ENCODE measurements at places on chromosomes 11 and 22.
A peak's percentile ranks its signal among the peaks of the same experiment; 100 is the strongest.

- DNase-seq, result no peak
Observed at GRCh38 chr11:58039589-58039988, 8.8 kb downstream of the OR6Q1 start.

GRCh38 chr11:84871116-84871515 is 756.0 kb downstream of the DLG2 start:
- DNase-seq, result no peak

DNA sequence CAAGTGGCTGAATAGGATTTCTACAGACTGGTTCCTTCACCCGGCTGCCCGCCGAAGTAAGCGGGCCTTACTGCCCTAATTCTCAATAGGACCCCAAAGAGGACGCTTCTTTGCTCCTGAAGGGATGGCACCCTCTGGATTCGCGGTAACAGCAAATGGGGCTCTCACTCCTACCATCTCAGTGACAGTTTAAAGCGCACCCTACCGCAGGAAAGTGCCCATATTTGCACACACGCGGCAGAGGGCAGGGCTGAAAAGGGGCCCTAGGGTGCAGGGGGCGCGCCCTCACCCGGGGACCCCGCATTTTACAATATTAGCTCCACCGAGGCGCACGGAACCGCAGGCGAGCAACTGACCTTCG is 985 bp upstream of the UPB1 start:
- DNase-seq, result no peak

GRCh38 chr22:25748140-25748539 is 6.2 kb downstream of the MYO18B start:
- no peak for DNase-seq

GRCh38 chr11:112748713-112749543 is 212.3 kb upstream of the NCAM1 start:
- DNase-seq, result no peak

DNA sequence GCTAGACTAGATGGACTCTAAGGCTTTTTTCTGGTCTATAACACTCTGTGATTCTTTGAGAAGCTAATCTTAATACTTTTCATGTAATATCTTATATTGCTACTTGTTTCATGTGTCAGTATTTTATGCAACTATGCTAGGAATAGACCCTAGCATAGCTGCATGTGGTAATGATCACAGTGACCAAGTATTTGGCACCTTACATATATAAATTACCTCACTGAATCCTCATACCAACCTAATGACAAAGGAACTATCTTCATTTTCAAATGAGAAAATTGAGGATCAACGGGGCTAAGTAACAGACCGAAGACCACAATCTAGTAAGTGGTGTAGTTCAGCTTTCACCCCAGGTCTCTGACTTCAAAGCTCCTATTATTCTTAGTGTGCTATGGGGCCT is 327.3 kb upstream of the PITPNB start:
- DNase-seq, result no peak

DNA sequence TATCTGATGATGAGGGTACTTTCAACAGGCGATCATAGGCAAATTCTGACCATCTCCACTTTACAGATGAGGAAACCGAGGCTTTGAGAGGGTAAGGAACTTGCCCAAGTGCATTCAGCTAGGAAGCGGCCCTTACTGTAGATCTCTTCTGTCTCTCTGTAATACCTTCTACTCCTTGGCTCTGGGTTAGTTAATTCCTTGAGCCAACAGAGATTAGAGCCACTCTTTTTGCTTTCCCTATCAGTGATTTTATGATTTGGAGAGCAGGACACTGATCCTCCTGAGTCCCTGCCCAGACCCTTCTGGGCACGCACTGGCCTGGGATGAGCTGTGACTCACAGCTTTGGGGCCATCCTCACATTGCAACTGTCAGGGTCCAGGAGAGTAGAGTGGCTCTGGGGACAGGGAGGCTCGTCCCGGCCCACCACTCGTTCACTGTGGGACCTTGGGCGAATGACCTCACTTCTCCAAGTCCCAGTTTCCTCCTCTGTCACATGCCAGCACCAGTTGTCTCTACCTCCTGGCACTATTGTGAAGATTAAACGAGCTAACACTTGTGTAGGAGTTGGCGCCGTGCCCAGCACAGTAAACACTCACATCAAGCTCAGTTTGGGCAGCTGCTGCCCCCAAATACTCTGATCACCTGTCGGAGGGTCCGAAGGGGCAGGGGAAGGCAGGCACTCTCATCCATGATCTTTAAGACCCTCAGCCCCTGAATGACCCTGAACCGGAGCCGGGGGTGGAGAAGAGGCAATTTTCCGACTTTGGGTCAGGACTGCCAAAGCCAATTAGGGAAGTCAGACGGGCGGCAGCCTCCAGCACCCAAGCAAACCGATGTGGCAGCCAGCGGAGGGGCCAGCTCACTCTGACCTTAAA is 235.0 kb downstream of the MIAT start:
- DNase-seq, result no peak

DNA sequence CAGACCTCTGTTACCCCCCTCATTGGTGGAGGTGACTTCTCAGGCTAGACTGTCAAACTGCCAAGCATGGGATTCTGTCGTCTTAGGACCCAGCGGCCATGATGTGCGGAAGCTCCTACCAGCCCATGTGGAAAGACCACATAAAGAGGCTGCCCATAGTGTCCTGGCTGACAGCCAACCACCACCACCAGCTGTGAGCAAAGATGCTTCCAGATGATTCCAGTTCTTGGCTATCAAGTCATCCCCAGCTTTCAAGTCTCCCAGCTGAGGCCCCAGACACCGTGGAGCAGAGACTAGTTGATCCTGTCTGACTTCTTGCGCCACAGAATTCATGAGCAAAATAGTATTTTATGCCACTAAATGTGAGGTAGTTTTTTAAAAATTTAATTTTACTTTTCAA is 32.9 kb downstream of the SCUBE1 start:
- no peak for DNase-seq

DNA sequence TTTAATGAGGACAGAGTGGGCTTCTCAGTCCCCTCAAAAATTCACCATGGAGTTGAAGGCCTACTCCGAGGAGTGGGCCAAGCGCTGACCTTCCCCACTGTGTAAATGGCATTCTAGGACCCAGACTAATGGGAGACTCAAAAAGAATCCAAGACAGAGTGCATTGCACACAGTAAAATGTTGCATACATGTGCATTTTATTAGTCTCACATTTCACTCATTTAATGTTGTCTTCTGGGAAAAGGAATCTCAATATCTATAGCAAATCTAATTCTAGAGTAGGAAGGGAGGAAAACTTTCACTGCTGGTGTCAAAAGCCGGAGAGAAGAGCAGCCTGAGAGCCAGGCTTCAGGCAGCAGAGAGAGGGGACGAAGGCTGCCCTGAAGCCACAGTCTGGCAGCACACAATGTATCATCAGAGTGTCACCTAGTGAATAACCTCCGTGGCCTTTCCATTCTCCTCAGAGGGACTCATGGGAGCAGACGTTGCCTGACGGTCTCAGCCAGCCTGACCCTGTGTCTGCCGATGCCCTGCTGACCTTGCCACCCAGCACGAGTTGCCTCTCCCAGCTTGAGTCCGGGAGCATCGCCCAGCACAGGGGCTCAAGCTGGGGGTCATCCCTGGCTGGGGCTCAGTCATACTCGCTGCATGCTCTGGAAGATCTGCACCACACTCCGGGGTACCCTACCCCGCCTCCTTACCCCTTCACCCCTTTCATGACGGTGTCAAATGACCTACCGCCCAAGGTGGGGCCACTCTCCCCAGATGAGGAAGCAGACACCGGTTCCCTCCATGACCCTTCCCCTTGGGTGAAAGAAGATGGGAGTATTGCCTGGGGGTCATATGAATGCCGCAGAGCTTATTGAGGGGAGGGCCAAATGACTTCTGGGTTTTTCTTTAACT is 12.9 kb upstream of the POU2AF3 start:
- no peak for DNase-seq

DNA sequence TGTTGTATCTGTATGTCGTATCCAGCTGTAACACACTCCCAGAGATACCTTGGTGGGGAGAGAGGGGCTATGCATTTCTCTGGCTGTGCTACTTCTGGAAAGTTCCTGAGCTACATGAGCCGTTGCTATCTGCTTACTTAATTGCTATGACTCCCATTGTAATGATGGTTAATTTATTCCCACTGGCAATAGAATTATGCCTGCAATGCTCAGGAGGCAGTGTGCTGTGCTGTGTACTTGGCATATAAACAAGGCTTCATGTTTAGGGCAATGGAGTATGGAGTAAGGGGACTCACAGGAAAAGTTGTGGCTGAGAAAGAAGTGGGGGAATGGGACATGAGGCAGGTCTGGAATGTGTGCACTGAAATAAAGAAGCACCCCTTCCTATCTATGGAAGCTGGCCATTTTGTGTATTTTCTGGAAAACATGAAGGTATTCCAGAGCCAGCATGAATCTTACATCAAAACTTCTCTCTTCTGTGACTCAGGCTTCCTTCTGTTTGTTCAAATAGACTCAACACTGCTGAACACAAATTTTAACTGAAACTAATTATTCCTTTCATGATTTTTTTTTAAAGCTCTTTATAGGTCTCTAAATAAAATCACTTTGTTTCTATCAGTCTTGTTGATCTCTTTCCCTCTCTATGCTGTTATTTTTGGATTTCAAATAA is 40.6 kb downstream of the CD44 start:
- no peak for DNase-seq

GRCh38 chr11:84524422-84525051 is 1102.6 kb downstream of the DLG2 start:
- no peak for DNase-seq

DNA sequence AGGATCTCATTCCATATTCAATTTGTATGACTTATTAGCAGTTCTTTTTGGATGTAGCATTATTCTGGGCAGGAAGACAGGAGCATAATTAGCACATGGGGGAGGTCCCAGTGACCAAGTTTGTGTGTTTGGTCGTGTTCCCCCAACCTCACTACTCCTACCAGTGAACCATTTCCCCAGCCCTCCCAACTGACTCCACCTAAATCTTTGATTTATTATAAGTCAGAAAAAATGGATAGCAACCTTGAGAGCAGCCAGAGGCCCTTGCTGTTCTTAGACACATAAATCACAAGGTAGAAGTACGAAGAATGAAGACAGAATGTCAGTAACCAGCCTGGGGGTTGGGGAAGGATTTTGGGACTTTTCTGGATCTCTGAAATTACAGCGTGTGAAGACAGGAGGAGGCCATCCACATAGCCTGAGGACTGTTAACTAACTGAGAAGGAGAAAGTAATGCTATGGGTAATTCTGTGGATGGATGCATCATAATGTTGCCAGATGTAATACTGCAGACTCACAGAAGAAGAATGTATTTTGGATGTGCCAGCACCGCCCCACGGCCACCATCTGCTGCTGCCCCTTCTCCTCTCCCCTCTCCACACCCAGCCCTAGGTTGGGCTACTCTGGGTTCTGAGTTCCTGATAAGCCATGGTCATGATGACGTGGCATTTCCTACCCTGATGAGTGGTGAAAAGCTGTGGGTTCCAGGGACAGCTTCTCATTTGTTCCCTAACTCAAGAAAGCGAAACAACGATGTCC is 124.3 kb upstream of the TTC12 start:
- DNase-seq, result no peak

GRCh38 chr11:17400048-17400775 is 11.8 kb upstream of the KCNJ11 start:
- no peak for DNase-seq

- no peak for DNase-seq
Observed at GRCh38 chr11:61973476-61974162, 6.2 kb upstream of the FTH1 start.

DNA sequence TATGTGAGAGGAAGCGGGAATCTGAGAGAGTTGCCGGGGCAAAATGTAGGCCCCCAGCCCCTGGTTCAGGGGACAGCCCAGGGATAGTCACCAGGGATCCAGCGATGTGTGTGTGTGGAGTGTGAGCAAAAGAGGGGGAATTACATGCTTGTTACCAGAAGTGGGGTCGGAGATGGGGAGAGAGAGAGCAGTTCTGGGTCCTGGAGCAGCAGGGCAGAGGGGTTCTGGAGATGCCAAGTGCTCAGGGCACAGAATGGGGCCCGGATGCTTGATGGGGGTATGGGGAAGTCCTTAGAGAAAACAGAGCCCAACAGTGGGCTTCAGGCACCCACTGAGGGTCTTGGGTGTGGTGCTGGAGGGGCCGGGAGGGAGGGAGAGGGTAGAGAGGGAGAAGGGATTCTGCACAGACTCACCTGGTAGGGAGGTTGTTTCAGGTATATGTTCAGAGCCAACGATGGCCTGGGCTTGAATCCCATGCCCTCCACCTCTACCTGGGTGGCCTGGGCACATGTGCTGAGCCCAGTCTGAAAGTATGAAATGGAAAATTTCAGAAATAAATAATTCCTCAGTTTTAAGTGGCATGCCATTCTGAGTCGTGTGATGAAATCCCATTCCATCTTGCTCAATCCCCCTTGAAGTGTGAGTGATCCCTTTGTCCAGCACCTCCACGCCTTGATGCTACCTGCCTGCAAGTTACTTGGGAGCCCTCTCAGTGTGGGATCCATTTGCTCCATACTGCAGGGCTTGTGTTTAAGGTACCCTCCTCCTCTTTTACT is 12.4 kb downstream of the SMIM38 start:
- DNase-seq, result no peak

DNA sequence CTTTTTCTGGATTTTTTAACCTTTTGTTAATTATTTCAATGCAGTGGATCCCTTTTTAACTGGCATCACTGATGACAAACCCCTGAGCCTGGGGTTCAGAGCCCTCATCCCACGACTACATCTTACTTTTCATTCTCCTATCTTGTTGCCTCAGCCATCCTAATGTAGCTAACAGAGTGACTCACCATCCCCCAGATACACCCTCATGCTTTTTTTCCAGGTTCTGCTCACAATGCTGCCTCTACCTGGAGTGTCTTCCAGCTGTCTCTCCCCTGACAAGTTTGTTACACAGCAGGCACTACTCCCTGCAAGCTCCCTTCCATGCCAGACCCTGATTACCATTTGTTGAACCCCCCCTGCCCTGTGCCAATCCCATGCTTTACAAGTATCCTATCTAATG is 135.4 kb downstream of the NCAM1 start:
- DNase-seq, result no peak

GRCh38 chr11:118240999-118241763 is 11.0 kb downstream of the MPZL3 start:
- DNase-seq, result peak; percentile 44

DNA sequence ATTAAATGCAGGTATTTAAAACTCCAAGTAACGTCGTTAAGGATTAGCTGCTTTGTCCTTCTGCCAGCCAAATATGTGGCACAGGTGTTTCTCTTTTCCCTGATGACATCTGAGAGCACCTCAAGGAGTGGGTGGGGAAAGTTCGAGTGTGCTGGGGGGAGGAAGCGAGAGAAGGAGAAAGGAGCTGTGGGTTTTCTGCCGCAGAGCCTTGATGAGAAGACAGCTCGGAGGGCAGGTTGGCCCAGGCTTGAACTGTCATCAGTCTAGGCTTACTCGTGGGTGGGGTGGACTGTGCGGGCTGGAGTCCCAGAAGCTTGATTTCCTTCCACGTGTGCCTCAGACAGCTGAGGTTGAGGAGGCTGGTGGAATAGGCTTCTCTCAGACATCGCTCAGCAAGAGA is 15.2 kb upstream of the SORL1-AS1 start:
- peak; percentile 61 for DNase-seq

GRCh38 chr11:88511006-88511405 is 173.5 kb upstream of the CTSC start:
- DNase-seq, result no peak

DNA sequence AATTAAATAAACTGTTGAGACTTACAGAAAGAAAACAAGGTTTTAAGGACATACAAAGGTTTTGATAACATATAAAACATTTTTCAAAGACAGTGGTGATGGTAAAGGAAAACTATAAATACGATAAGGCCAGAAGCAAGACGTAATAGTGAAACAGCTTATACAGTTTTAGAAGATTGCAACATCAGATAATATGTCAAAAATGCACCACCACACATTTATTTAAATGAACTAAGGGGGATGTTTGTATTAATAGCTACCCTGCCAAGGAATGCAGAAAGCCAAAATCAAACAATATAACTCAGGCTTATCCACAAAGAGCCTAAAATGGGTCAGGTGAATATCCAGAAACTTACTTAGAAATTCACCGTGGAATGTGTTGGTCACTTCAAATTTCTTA is 981.6 kb upstream of the FAT3 start:
- DNase-seq, result no peak

All from T-helper 1 cell (primary cell).